ENCODE measurements at places on chromosomes 1 and 21. TPM values are rescaled to one million over a fixed set of nuclear protein-coding genes. Genes with fewer than 3 reads are reported as not detected.
A peak's percentile ranks its signal among the peaks of the same experiment; 100 is the strongest.

RGS2 gene
- 1.5 TPM for total RNA-seq

NR1I3 gene
- total RNA-seq: not detected

GRCh38 chr1:237411621-237412020, 369.6 kb downstream of the RYR2 start:
- DNase-seq: peak; percentile 35

GRCh38 chr1:170620164-170620563, 43.8 kb upstream of the PRRX1 start:
- DNase-seq: no peak

DNA sequence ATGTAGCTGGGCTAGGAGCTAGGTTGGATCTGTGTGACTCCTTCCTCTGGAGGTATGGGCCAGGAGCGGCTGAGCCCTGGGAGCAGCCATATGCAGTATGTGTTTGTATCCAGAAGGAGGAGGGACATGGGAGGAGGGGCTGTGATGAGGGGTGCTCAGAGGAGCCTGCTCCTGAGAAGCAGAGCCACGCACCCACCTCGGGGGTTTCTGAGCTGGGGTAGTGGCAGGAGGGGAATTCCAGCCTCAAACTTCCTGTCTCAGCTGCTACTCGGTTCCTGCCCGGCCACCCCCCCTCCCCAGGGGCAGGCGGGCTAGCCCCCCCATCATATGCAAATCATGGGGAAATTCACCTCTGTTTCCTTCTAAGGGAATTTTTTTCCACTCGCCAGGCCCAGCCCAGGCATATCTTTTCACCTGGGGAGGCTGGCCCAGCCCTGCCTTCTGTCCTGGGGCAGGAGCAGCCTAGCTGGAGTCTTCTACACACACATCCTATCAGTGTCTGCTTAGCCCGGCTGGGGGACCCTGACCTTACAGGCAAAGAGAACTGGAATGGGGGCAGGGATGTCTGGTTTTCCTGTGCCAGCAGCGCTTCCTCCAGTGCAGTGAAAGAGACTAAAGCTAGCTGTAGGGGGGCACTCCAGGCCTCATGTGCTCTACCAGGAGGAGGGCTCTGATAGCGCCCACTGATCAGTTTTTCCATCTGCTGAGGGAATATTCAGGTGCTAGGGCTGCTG, 3.0 kb downstream of the ZC3H12A start:
- DNase-seq: peak; percentile 72

- DNase-seq: no peak
Observed at GRCh38 chr1:160058087-160058486, 11.9 kb downstream of the KCNJ10 start.
